ENCODE measurements at places on chromosomes 6 and 20.

DNA sequence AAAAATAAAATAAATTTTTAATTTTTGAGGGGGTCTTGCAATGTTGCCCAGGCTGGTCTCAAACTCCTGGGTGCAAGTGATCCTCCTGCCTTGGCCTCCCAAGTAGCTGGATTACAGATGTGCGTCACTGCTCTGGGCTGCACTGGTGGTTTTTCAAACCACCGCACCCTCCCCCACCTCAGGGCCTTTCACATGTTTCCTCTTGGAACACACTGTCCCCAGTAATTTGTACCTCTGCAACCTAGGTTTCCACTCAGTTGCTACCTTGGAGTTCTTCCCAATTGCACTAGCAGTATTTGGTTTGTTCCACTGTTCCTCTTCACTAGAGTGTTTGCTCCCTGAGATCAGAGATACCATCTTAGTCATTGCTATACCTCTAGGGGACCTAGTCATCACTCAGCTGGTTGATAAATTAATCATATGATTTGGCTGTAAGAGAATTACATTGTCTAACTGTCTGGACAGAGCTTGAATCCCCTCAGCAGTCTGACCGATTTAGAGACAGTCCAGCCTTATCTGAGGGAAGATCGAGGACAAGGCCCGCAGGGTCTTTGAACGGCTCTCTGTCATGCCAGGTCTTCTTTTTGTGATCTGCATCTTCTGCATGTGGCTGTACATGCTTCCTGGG, 32.0 kb downstream of the CEP43 start:
- no peak for DNase-seq

GRCh38 chr6:153013438-153013837, 10.9 kb upstream of the MTRF1L start:
- DNase-seq: no peak

DNA sequence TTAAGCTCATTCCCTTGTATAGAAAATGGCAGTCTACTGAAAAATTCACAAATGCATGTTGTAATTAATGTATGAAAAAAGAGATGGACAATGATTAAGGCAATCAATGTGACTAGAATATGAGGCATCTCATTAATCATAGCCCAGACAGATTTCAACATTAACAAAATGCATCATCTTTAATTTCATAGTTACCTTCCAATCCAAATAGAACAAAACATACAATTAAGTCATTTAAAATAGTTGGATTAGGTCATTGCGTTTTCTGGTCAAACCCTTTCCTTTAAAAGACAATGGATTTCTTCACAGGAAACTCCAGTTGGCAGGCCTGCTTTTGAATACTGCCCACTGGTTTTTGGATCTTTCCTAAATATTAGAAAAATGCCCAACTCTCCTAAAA, 203.9 kb downstream of the HAO1 start:
- DNase-seq: peak; percentile 48

- no peak for DNase-seq
Measured at GRCh38 chr20:16758454-16759180, 10.5 kb downstream of the OTOR start.

GRCh38 chr20:49560186-49560585, 7.8 kb downstream of the PTGIS start:
- no peak for DNase-seq

- DNase-seq: no peak
Measured at GRCh38 chr6:5087389-5087788, 2.2 kb downstream of the PPP1R3G start.

DNA sequence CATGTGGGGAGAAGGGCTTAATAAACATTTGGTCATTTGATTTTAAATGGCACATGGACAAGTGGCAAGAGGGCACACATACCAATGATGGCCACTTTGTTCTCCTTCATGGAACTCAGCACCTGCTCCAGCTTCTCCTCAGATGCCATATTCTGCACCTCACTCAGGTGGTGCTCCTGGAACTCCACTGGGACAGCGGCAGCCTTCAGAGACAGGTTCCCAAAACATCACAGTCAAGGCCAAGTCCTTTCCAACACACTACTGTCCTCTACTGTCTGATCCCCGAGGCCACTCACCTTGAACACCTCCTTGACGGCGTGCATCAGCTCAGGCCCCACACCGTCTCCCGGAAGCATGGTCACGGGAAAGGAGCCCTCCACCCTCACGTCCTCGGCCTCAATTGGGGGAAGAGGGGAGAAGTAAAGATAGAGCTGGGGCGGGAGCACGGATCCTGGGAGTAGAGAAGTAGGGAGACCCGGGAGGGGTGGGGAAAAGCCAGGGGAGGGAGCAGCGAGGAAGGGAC, 591 bp downstream of the IDH3B start:
- DNase-seq: no peak

GRCh38 chr6:65709099-65709830, 2.2 kb upstream of the EYS start:
- DNase-seq: no peak

- no peak for DNase-seq
Measured at GRCh38 chr6:13256266-13257001, 71.9 kb downstream of the TBC1D7 start.

DNA sequence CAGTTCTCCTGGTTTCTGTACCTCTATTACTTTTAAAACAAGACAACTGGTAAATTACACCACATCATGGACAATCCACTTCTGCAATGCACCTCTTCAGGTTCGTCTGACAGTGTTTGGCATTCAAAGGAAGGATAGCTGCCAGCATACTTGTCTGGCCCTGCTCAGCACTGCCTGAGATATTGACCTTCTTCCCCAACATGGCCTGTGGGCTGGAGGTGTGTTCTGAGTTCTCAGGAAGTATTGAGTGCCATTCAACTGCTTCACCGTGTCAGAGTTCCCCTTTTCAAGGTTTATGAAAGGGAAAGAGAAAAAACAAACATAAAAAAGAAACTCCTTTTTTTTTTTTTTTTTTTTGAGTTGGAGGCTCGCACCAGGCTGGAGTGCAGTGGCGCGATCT, 267.9 kb upstream of the SASH1 start:
- no peak for DNase-seq
